ENCODE measurements at places on chromosomes 4 and X.

GRCh38 chr4:4247696-4248028 is 361 bp downstream of the TMEM128 start:
- no peak for DNase-seq

DNA sequence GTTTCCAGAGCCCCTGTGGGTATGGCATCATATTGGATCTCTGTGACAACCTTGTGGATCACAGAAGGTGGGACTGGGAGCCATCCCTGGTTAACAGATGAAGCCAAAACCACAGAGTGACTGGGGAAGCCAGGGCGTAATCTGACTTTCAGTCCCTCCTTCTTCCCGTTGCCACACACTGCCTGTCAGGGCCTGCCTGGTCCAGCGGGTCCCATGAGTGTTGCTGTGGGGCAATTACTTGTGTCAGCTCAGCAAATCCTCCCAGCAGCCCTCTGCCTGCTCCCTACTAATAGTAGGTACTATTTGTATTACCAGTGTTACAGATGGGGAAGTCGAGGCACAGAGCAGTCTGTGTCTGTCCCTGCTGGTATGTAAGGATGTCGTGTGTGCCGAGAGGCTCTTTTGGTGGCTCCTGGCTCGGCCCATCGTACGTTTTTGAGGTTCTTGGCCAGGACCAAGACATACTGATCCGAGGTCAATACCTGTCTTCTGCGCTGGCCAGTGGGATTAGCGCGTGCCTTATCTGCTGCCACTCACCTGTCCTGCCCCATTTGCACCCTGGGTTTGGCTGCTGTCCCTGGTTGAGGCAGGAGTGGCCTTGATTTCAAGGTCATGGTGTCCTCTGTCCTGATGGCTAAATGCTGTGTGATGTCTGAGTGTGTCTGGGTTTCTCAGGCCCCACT is 5.7 kb downstream of the NSG1 start:
- DNase-seq, result no peak

- no peak for DNase-seq
Measured at GRCh38 chr4:26809811-26810210, 50.8 kb upstream of the STIM2 start.

- DNase-seq, result peak; percentile 72
Measured at GRCh38 chrX:72572248-72573157, at the start of gene HDAC8. Gene HDAC8 (minus strand): TSS chrX:72572843. CDS start chrX:72572761, 82 bp downstream.

DNA sequence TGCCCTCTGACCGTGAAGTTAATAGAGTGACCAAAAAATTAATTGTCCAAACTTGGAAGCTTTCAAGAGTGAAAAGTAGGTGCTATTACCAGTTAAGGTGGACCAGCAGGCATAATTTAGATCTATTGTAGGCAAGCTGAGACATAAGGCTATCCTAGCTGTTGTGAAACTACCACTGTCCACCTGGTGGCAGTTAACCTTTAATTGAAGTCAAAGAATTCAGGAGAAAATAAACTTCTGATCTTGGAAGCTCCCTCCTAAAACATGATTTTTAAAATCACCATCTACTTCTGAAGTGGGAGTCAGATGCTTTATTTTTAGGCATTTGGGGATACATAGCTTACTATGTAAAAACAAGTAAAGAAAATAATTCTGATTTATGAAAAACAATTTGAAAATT is 636.3 kb upstream of the HTR2C start:
- DNase-seq, result no peak

GRCh38 chr4:122797405-122798094 is 29.1 kb upstream of the FGF2 start:
- DNase-seq, result no peak

GRCh38 chrX:1932231-1932630 is 317.4 kb downstream of the ASMT start:
- no peak for DNase-seq

DNA sequence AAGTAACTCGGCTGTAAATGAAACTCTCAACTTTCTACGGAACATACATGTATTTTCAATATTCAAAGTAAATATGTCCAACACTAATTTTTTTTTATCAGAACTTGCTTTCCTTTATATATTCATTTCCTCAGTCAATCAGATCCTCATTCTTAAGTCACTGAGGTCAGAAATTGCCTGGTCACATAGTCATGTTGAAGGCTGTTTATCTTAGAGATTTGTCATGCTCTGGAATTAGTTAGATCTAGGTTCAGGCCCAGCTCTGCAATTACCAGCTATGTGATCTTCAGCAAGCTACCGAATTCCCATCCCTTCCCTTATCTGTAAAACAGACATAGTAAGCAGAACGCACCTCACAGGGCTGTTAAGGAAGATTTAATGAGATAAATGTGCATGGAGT is 228.8 kb downstream of the SPCS3 start:
- DNase-seq, result no peak

DNA sequence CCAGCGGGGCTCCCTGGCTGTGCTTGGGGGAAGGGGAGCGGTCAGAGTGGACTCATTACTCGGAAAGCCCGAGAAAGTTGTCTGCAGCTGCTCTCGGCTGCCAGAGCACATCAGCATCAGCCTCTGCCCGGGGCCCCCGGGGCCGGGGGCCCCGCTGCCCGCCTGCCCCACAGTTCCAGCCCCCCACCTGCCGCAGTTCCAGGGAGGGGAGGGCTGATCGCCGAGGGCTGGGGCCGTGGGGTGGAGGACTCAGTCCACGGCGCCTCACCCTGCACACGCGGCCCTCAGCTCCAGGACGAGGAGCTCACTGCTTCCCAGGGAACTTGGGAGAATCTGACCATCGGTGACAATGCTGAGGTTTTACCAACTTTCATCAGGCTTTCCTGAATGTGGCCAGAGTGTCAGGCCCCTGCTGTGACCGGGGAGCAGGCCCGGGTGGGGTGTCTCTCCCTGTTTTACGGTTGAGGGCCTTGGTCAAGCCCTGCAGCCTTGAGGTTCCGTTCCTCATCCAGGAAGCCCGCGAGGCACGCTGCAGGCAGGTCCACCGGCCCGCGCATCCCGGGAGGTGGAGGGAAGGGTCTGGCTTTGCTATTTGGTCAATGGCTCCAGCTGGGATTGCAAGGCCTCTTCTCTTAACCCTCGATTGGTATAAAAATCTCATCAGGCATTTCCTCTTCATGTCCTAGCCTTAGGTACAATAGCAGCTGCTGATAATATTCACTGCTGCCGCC is 57.2 kb downstream of the CPZ start:
- no peak for DNase-seq

All from right renal pelvis (tissue), 4 donors.